MG63 (cell line): ENCODE measurements at places on chromosomes 5 and 9. TPM values are rescaled to one million over a fixed set of nuclear protein-coding genes. Genes with fewer than 3 reads are reported as not detected.

DNA sequence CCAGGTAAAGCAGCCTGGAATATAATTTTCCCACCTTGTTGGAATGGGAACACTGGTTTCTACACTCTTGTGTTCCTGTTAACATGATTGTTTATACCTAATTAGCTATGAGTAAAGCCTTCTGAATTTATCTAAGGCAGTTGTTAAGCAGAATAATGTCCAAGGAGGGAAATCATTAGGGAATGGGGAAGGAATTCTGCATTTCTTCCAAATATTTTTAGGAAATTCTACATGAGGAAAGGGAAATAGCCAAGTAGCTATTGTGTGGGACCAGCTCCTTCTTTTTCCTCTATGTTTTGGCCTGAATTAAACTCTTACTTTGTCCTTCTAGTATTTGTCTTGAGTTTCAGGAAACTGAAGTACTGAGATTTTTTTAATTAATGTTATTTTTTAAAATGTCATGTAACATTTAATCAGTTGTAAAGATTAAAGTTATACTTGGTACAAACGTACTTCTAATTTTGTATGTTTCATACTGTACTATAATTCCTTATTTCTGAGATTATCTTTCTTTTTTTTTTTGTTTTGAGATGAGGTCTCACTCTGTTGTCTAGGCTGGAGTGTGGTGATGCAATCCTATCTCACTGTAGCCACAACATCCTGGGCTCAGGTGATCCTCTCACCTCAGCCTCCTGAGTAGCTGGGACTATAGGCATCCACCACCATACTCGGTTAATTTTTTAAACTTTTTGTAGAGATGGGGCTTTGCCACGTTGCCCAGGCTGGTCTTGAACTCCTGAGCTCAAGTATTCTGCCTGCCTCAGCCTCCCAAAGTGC lies 28.5 kb downstream of the ANKDD1B start:
- DNase-seq: no peak

The CCNO gene
- 0.39 and 0.89 TPM in 2 replicates for total RNA-seq

The ACOT12 gene
- total RNA-seq: not detected in 2 replicates

The PLCXD3 gene
- total RNA-seq: not detected in 2 replicates

- no peak for DNase-seq
Measured at GRCh38 chr5:59728356-59728755, 165.2 kb downstream of the PDE4D start.

- no peak for DNase-seq
Measured at GRCh38 chr9:99171225-99172123, 50.3 kb downstream of the ALG2 start.
